Esophagus squamous epithelium (tissue), 5 donors: ENCODE measurements at places on chromosomes 7 and 10.

- DNase-seq, result no peak
Observed at GRCh38 chr10:58444321-58444720, 59.1 kb downstream of the TFAM start.

DNA sequence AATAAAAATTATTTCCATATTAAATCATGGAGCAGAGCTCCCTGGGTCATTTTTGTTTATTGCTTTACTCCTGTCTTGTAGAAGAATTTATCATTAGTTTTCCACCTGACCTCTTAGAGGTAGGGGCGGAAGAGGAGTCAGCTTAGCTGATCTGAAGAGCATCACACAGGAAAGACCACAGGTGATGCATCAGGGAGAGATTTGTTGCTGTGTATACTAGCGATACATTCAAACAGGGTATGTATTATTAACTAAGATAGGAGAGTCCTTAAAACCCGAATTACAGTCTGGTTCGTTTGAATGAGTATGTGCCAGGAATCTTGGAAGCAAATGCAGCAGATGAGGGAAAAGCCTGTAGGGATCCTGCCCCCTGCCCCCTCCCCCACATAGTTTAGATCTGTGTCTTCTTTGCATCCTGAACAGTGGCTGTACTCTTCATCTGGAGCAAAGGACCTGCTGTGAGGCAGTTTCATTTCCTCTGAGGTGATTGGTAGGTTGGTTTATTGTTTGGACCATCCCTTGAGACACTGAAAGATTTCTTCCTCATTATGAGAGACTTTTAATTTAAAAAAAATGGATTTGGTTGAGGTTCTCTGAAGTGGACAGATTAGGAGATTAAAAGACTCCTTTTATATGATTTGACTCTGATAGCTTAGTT lies 177.0 kb downstream of the SND1 start:
- no peak for DNase-seq

GRCh38 chr7:46209611-46210388 lies 288.7 kb upstream of the IGFBP3 start:
- no peak for DNase-seq

DNA sequence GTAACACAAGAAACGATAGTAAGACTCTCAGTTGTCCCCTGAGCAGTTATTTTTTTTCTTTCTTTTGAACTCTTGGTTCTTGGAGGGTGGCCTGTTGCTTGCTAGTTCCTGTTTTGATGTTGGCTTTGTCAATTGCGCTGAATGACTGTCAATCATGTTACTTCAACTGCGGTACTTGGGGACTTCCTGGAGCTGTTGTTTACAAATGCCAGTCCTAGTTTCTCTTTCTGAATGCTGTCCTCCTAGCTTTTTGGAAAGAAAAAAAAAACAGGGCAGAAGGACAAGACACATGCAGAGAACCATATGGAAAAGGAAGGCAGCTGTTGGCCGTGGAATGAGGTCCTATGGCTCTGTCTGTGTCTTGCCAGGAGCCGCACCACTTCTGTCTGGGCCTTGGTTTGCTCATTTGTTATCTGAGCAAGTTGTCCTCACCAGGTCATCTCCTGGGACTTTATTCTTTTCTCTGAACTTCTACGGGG lies 7.0 kb upstream of the PDCD4 start:
- DNase-seq, result no peak

- no peak for DNase-seq
Observed at GRCh38 chr10:11898372-11899066, 75.4 kb downstream of the PROSER2 start.

- no peak for DNase-seq
Observed at GRCh38 chr7:36308031-36308430, 81.6 kb upstream of the ANLN start.

DNA sequence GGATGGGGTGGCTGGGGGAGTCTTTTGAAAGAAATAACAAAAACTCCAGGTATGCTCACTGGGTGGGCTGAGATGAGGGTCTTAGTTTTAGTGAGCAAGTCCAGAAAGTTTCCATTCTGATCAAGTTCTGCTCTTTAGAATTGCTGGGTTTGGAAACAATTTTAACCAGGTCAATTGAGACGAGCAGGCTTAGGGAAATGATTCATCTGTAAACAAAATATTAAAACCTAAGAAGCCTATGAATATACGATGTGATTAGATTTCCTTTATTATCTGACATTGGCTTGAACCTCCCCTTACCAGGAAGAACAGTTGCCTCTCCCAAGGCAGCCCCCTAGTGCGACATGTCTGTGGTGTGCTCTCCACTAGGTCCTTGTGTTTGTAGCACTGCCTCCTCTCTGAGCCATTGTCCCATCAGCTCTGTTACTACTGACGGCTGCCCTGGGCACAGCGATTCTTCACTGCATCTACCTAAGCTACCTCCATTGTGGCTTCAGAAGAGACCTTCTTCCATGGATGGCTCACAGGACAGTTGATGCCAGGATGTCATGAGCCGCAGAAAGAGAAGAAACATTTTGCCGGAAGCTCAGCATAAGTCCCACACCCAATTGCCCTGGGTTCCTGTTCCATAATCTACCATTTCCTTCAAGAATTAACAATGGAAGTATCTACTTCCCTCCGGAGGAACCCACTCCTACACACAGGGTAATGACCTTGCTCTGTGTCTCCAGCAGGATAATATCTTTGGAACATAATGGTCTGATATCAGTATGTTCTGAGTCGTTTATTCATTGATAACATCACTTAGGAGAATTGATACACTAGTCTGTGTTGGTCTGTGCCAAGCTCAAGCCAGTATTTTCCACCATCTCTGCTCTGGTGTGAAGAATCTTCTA lies 95.1 kb upstream of the ITGB1 start:
- no peak for DNase-seq

DNA sequence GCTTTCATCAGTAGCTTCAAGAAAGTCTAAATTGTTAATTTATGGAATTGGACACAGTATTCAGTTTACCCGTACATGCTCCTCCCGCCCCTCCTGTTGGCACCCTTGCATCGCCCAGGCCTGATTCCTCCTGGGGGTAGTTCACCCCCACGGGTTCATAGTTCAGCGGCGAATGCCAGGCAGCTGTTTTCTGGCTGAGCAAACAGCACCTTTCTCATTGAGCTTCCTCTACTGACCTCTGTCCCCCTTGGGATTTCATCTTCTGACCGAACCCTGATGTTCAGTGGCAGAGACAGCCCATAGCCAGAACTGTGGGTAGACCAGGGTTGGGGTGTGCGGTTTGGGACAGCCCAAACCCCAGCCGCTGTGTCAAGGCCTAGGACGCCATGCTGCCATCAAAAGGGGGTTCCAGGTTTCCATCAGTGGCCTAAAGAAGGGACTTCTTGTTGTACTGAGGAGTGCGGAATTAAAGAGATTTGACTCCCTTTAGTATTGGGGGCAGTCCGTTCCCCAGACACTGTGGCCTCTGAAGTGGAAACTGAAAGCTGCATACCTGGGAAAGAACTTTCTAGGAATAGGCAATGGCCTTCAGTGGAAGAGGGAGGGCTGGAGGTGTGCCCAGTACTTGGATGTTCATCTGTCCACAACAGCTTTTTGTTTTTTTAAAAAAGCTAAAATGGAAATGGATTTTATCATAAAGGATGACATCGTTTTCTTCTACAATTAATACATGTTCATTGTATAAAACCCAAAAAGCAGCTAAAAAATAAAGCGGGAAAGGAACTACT lies 19.0 kb downstream of the MDH2 start:
- DNase-seq, result no peak

GRCh38 chr10:99304862-99305229 lies 24.3 kb upstream of the CNNM1 start:
- DNase-seq, result no peak

GRCh38 chr10:131591936-131592335 lies 280.4 kb upstream of the TCERG1L start:
- no peak for DNase-seq

DNA sequence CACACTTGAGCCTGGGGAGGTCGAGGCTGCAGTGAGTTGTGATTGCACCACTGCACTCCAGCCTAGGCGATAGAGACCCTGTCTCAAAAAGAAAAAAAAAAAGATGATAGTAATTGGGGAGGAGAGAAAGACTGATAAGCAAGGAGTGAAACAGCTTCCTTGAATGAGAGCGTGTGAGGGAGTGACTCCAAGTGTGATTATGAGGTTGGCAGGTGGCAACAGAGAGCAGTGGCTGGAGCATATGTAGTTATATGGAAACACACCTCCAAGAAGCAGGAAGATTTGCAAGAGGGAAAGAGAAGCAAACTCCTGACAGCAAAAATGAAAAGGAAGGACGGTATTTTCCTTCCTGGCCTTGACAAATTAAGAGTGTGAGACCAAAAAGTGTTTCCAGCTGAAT lies 50.4 kb downstream of the VKORC1L1 start:
- DNase-seq, result no peak

DNA sequence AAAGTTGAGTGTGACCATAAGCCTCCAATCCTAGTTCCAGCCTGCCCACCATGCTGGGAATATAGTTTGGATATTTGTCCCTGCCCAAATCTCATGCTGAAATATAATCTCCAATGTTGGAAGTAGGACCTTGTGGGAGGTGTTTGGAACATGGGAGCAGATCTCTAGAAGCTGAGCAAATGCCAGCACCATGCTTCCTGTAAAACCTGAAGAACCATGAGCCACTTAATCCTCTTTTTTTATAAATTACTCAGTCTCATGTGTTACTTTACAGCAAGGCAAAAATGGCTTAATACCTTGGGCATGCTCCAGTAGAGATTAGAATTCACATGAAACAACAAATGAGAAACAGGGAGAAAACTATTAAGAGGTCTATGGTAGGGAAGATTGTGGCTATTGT lies 27.2 kb downstream of the STEAP1 start:
- DNase-seq, result no peak

- DNase-seq, result no peak
Observed at GRCh38 chr7:1042492-1042833, 1.9 kb upstream of the GPR146 start.

GRCh38 chr7:31775556-31775955 lies 88.5 kb downstream of the PPP1R17 start:
- no peak for DNase-seq

DNA sequence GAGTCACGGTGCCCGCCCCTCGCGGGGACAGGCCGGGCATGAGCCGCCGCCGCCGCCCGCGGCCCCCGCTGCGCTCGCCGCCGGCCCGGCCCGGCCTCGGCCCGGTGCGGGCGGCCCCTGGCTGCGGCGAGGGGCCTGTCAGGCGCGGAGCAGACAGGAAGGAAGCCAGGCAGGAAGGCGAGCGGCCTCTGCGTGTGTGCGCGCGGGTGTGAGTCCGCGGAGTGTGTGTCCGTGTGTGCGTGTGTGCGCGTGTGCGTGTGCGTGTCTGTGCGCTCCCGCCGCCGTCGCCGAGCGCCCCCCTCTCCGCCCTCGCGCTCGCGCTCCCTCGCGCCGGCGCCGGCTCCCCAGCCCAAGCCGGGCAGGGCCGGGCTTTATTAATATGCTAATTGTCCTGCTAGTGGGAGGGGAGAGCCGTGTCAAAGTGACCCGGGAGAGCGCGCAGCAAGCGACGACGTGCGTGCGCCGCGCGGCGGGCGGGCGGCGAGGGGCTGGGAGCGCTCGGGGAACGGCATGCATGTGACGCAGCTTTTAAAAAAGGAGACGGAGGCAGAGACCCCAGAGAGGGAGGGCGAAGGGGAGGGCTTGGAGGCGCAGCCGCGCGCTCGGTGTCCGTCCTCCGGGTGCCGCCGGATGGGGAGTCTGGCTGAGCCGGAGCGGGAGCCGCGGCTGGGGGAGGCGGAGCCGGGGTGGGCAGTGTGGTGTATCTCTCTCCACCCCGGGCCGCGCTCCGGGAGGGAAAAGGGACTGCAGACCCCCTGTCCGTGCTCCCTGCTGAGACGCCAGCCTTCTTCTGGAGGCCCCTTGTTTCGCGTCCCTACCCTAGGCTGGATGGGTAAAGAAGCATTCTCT lies at the start of gene LDB1:
Gene LDB1, minus strand, starts transcription at position 227 of the 849 bp plus-strand sequence. CDS start 258 bp downstream, outside the sequence.
- no peak for DNase-seq

DNA sequence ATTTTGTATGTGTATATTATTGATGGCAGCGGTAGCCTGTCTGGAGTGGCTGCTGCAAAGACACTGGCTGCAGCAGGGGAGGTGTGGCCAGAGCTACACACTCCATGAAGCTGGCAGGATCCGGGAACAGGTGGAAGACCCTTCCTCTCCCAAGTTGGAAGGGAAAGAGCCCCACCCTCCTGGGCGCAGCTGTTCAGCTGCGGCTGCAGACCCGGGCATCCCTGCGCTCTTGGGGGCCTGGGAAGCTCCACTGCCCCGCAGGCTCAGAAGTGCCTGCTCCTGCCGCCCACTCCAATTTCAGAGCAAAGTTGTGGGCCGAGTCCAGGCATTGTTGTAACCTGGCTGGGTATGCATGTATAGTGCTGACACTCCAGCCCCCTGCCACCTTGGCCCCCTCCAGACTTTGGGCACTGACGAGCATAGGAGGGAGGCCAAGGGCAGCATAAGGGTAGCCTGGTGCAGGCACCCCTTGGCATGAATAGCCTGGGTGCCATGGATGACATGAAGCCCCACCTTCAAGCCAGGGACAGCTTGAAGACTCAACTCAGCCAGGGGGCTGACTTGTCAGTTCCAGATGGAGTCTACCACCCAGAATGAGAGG lies 90.7 kb upstream of the TMEM168 start:
- no peak for DNase-seq

DNA sequence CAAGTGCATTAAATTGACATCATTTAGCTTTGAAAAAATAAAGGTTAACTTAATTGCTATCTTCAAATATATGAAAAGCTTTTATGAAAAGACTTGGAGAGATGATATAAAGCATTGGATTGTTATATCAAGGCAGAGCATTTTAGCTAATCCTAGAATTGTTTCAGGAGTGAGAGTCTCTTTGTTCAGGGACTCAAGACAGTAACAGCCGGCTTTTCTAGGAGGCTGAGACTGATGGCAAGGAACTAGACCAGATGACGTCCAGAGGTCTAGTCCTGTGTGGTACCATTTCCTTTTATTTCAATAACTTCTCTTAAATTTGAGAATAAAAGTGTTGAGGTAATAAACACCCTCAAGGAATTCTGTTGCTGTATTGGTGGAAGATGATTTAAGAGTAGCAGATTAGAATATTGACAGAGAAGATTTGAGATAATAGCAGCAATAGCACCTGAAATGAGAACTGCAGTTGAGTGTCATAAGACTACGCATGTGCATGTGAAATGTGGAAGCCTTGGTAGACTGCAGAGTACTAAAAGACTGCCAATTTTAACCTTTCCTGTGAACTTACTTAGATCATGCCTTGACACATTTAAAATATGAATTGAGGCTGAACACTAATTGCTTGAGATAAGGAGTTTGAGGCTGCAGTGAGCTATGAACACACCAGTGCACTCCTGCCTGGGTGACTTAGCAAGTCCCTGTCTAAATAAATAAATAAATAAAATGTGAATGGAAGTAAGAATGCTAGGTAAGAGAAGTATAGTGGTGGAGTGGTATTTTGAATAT lies 79.6 kb downstream of the ZNRF2 start:
- DNase-seq, result no peak

DNA sequence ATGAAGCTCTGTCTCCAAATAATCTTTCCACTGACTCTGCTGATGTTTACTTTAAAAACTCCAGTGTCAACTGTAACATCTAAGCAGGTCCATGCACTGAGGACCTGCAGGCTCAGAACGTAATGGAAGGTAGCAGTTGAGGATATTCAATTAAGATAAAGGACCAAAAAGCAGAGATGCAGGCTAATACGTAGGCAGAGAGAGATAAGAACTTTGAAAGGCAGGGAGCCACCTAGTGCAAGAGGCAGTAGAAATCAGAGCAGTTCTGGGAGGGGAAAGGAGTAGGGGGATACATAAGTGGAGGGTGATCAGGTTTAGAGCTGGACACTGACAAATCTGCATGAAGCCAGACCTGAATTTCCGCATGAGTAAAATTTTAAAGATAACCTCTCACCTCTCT lies 114.5 kb upstream of the POM121L12 start:
- no peak for DNase-seq

GRCh38 chr10:127196282-127197153 lies at the start of gene INSYN2A:
TSS of gene INSYN2A (minus strand) at chr10:127196591. CDS start at chr10:127176395, 20,196 bp downstream.
- DNase-seq, result no peak

GRCh38 chr10:65861249-65861648 lies 1064.6 kb upstream of the LRRTM3 start:
- no peak for DNase-seq

- no peak for DNase-seq
Observed at GRCh38 chr10:59887006-59887405, 19.4 kb downstream of the CCDC6 start.
